ENCODE measurements at places on chromosomes 11 and 22.

DNA sequence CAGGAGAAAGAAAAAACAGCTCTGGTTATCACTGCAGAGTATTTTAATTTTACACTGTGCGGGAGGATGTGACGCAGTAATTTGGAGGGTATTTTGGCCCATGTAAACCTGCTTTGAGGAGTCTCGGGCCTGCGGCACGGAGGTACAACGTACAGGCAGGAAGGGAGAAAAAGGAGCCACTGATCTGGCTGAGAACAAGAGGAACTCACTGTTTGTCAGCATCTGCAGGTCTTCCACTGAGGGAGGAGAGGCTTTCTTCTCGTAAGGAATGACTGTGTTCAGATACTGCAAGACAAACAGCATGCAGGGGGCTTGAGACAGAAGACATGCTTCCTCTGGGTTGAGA lies 44.0 kb downstream of the FEZ1 start:
- DNase-seq = no peak

- DNase-seq = no peak
Measured at GRCh38 chr11:7606496-7606895, 66.8 kb downstream of the CYB5R2 start.

DNA sequence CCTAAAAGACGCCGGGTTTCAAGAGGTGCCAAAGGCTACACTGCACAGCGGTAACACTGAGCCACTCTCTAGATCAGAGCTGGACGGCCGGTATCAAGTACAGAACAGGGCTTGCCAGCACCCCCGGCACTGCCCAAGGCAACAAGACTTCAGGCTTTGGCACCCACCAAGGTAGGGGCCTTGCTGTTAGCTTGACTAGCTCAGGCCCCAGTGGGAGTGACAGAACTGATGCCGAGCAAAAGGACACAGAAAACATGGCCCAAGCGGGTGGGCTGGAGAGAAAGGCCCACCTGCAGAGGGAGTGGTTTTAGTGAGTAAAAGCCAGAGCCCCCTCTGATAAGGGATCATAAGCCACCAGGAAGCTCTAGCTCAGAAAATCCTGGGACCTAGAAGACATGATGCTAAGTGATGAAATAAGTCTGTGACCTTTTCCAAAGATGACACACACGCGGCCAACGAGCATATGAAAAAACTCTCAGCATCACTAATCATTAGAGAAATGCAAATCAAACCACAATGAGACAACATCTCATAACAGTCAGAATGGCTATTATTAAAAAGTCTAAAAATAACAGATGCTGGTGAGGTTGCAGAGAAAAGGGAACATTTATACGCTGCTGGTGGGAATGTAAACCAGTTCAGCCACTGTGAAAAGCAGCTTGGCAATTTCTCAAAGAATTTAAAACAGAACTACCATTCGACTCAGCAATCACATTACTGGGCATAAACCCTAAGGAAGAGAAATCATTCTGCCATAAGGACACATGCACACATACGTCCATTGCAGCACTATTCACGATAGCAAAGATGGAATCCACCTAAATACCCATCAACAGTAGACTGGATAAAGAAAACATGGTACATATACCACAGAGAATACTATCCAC lies 12.9 kb downstream of the EHD1 start:
- DNase-seq = peak; percentile 88

- no peak for DNase-seq
Measured at GRCh38 chr11:1197431-1197885, 25.4 kb upstream of the MUC5B start.

GRCh38 chr11:73810637-73811036 lies 23.0 kb downstream of the MRPL48 start:
- DNase-seq = peak; percentile 49

Measured in astrocyte of the spinal cord (primary cell).